ENCODE measurements at places on chromosomes 4 and X.

GRCh38 chrX:64642482-64642881 lies 247.2 kb upstream of the MTMR8 start:
- DNase-seq = no peak

DNA sequence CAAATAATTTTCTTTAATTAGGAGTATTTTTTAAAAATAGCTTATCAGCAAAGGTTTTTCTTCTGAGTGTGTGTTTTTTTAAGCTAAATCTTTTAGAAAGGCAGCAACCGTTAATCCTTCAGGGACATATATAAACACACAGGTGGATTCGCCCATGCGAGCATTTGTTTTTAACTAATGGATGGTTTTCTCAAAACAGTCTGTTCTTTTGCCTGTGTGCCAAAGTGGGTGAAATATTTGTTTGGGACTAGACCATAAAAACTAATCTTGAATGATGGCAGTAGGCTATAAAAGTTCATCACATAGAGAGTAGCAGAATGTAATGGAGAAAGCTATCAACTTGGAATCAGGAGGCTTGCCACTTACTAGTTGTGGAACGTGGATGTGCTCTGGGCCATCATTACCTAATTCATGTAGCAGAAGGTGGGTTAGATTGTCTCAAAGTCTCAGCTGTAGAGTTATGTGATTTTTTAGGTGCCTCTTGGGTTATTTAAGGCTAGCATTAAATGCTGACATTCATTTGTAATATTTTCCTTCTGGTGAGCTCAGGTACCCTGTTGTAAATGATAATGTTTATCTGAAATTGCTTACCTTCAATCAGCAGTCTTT lies 7.4 kb upstream of the TAPT1 start:
- DNase-seq = no peak

DNA sequence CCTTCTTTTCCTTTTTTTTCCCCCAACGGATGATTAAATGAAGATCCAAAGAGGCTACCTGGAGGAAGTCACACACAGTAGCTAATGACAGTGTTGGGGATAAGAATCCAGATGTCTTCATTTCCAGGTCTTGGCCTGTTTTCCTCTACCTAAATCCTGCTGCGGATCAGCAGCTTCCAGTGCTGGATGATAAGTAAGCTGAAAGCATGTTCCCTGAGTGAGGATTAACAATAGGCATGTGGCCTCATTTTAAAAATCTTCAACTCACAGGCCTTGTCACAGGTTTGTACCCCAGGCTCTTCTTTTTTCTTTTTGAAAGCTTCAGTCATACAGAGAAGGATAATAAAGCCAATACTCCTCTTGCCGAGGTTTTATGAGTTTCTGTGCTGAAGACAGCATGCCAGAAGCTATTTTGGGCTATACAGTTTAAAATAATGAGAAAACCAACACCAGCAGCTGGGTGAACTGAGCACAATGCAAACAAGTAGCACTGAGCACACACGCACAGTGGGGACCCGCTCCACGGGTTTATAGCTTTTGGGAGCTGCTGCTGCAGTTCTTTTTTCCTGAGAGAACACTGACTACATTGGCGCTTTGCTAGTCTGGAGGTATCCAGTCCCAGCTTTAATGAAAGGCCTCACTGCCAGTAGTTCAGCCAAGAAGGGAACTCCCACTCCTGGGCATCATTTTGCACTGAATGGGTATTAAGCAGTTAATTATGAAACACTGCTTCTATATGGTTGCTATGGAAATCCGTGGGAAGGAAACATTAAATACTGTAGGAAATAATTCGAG lies 184.2 kb upstream of the CTSO start:
- DNase-seq = no peak

GRCh38 chr4:26803211-26803861 lies 57.3 kb upstream of the STIM2 start:
- no peak for DNase-seq

- no peak for DNase-seq
These were observed 5.5 kb upstream of the NXF3 start for GRCh38 chrX:103098488-103098887.

DNA sequence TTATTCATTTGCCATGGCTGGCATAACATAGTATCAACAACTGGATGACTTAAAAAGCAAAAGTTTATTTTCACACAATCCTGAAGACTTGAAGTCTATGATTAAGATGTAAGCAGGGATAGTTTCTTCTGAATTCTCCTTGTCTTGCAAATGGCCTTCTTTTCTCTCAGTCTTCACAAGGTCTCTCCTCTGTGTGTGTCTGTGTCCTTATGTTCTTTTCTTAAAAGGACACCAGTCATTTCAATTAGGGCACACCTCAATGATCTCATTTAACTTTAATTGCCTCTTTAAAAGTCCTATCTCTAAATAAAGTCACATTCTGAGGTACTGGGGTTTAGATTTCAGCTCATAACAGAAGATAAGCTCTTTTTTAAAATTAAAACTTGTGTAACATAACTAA lies 399.7 kb downstream of the PABPC4L start:
- no peak for DNase-seq

DNA sequence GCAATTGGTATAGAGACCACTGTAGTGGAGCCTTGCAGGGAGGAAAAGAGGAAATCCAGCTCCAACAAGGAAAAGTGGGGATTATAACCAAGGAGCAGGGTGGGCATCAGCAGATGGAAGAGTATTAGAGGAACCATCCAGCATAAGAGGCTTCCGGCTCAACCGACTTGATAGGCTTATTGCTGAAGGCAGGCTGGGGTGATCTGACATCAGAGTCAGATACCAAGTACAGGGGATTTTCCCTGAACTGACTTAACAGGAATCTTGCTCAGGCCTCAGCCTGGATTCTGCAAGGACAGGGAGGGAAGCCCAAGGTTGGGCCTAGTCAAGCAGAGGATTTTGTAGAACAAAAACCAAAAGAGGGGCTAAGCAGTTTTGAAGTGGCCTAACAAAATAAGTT lies 129.6 kb downstream of the DCLK2 start:
- DNase-seq = no peak

Data from fibroblast of skin of right quadriceps (primary cell).